Endodermal cell (in vitro differentiated cells): ENCODE measurements at places on chromosomes 1 and 21.
A peak's percentile ranks its signal among the peaks of the same experiment; 100 is the strongest.

- DNase-seq: no peak
These were observed 715.7 kb upstream of the ZP4 start for GRCh38 chr1:238606457-238606856.

DNA sequence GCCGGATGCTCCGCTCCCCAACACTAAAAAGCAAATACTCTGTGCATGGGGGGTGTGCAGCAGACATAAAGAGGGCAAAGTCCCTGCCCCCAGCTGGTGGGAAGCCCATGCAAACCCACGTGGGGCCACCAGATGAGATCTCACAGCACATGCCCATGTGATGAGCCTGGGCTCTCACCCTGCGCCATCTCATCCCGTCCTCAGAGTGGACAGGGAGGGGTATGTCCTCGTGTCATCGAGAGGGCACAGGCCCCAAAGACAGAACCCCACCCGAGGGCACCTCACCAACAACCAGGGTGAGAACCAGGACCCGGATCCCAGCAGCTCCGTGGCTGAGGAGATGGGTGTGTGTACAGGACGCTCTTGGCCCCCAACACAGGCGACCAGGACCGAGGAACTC is 25.1 kb upstream of the ARHGEF16 start:
- no peak for DNase-seq

DNA sequence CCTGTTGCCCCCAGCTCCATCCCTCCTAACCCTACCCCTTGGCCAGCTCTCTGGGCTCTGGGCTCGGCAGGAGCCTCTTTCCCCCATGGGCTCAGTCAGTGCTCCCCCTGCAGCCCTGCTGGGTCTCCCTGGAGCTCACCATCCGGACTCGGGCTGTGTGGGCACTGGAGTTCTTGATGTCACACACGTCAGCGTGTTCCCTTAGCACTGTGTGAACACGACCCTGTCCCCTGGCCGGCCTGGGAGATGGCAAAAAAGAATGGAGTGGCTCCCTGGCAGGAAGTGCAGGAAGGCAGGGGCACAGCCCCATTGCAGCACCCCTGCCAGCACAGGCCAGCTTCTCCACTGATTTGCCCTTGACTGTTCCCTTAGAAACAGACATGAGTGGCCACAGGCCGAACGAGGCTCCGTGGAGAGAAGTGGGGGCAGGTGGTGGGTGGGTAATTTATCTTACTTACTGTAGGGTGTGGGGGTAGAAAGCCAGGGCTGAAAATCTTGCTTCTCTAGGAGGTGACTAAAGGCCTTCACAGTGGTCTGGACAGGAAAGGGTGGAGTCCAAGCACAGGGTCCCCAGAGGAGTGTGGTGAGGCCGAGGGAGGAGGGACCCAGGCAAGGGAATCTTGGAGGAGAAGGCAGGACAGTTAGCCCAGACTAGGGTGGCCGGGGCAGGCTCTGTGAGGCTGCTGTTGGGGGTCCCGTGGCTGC is 381.7 kb upstream of the VAMP3 start:
- peak; percentile 51 for DNase-seq

DNA sequence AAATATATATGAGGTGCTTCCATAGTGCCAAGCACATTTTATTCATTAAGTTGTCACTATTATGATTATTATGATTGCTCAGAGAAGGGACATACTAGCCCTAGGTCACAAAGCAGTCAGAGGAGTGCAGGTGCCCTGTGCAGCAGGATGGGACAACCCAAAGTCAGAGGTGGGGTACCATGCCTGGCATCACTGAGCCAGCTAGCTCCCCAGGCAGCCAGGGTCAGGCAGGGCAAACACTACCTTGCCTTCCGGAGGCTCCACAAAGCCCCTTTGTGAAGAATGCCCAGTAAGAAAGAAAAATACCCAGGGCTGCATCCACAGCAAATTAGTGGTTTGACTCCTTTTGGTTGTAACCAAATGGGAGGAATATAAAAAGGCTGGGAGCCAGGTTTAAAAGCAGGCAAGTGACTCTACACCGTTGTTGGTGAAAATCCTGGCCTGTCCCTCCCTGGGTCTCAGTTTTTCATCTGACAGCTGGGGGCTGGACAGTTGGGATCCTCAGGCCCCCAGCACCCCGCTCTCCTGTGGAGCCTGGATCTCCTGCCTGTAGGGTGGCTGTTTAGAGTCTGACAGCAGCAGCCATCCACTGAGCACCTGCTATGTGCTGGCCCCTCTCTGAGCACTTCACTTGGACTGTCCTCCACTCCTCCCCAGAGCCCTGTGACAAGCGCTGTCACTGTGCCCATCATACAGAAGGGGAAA is 98.8 kb downstream of the GLIS1 start:
- DNase-seq: peak; percentile 19

DNA sequence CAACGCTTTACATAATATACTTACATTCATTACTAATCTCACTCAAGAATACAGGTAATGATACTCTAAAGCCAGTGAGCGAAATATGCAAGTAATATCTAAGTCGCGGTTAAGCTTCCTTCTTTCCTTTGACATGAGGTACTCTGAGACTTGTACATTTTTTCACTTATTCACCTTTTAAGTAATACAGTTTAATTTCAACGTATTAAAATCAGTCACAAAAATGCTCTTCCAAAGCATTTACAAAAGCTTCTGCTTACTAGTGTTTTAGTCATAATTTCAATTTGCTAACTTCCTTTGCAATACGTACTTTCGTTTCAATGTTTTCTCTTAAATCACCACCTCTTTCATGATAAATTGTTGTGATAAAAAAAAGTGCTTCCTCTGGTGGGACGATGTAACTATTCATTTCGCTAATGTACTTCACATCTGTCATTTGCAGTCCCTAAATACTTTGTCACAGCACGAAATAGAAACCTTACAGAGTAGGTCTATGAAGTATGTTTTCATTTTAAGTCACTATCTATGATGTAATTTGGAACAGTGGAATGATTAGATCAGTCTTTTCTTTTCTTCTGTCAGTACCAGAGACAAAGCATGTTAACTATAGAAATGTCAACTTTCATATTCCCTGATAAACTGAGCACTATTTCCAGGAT is 34.0 kb upstream of the ADGRL4 start:
- DNase-seq: no peak

DNA sequence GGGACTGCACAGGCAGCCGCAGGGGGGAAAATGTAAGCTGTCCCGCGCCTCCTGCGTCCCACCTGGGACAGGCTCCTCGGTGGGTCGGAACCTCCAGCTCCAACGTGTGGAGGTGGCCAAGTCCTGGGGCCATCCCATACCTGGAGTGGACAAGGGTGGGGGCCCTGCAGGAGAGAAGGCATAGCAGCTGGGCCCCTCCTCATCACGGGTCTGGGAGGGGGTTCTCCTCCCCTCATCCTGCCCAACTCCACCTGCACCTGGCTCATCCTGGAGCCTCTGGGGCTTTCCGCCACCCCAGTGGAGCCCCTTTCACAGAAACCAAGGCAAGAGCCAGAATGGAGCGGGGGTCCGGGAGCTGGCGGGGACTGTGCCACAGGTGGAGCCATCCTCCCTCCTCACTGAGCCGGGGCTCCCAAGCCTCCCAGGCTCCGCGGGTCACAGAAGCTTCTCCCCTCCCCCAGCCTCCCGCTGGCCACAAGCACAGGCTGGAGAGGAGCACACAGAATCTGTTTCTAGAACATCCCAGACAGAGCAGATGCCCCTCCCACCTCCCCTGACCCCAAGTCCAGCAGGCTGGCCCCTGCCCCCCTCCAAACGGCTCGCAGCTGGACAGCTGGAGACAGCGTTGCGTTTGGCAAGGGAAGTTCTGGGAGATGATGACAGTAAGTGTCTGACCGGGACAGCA is 65.8 kb downstream of the MEGF6 start:
- peak; percentile 70 for DNase-seq

DNA sequence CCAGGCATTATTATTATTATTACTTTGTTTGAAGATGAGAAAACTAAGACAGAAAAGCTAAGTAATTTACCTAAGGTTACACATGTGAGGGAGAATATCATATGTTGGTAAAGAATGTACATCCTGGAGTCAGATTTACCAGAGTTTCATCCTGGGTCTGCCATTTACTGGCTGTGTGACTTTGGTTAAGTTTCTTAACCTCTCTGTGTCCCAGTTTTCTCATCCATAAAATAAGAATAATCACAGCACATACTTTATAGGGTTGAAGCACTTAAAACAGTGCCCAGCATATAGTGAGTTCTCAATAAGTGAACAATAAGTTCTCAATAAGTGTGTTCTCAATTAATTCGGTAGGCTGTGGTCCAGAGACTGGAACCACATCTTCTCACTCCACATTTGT is 32.5 kb downstream of the UBE2U start:
- DNase-seq: no peak

- peak; percentile 97 for DNase-seq
These were observed 6.7 kb upstream of the FAM167B start for GRCh38 chr1:32240140-32240951.

GRCh38 chr1:41722184-41722583 is 196.5 kb downstream of the HIVEP3 start:
- no peak for DNase-seq

DNA sequence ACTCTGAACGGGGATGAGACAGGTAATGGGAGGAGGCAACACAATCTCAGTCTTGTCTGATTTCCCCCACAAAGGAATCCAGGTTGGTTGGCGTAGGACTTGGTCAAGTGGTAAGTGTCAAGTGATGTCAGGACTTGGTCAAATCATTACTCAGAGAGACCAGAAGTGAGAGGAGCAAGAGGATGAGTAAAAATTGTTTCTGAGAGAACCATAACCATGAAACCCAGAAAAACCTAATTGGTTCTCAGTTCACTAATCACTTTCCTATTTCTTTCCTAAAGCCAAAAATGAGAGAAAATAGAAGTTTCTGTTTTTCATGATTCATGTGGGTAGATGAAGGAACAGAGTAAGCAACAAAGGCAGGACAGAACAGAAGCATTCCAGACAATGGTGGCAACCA is 5.0 kb downstream of the PHC2 start:
- DNase-seq: no peak

GRCh38 chr1:111199881-111200801 is at the start of gene DENND2D:
DENND2D (minus strand) TSS chr1:111200646; CDS start chr1:111200459, 187 bp downstream.
- DNase-seq: no peak

DNA sequence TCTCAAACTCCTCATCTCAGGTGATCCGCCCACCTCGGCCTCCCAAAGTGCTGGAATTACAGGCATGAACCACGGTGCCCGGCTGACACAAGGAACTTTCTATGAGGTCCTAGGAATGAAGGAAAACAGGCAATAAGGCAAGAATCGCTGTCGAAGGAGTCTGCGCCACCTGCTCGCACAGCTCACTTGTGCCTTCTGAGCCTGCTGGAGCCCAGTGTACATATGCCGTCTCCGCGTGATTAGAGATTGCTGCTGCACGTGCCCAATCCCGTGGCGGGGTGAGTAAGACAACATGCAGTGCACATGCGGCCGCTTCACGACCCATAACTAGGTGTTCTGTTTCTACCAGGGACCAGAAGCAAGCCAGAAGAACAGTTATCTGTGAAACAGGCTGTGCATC is 24.3 kb downstream of the H3-3A start:
- DNase-seq: no peak
